ENCODE measurements at places on chromosomes 11 and 22. TPM values are rescaled to one million over a fixed set of nuclear protein-coding genes. Genes with fewer than 3 reads are reported as not detected.

HBG1 gene
- not detected for total RNA-seq

CXCR5 gene
- total RNA-seq = not detected

CALCA gene
- not detected for total RNA-seq

MS4A4E gene
- total RNA-seq = not detected

DDX6 gene
- 86.1 TPM for total RNA-seq
